Right kidney (tissue), 9 donors: ENCODE measurements at places on chromosomes 4 and X.

DNA sequence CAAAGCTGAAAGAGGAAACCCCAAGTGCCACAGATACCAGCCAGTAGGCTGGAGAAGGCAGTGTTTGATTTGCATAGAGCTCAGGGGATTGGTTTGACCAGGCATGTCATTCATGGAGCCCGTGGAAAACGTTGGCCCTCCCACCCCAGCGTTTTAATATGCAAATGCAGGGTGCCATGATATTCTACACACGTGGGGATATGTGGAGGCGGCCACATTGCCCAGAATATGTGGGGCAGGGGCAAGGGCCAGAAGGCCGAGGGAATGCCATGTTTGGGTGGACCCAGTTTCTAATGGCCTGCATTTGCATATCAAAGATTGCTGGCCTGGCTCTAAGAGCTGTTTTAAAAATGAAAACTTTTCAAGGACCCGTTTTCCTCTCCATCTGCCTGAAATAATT, 71.1 kb downstream of the MAP9 start:
- DNase-seq = no peak

GRCh38 chr4:7721984-7722551, 217.6 kb downstream of the AFAP1 start:
- no peak for DNase-seq

GRCh38 chr4:173301518-173302201, 32.5 kb downstream of the HMGB2 start:
- DNase-seq = peak; percentile 12

GRCh38 chr4:186936496-186937375, 213.1 kb upstream of the FAT1 start:
- DNase-seq = no peak

GRCh38 chrX:46913667-46914066, 1.4 kb downstream of the JADE3 start:
- DNase-seq = no peak

- no peak for DNase-seq
Observed at GRCh38 chr4:80875642-80876041, 154.9 kb upstream of the BMP3 start.

- DNase-seq = no peak
Observed at GRCh38 chrX:16639966-16640365, 10.0 kb upstream of the S100G start.

- DNase-seq = no peak
Observed at GRCh38 chr4:95610061-95610569, 61.3 kb upstream of the UNC5C start.

DNA sequence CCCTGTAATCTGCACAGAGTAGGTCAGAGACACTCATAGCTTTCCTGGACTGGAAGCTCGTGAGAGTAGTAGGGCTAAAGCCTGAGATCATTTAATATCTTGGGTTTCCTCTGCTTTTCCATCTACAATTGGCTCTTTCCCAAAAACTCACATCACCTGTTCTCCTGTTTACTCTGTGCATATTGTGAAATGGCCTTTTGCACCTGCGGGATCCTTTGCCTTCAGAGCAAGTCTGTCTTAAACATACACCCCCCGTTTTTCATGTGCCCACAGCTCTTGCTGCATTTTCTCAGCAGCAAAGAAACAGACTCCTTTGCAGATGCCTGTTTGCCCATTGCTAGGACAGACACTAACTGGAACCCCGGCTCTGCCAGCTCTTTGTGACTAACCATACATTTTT, 608.3 kb upstream of the PCDH10 start:
- no peak for DNase-seq

- no peak for DNase-seq
Observed at GRCh38 chr4:88223516-88223915, 60.8 kb downstream of the PPM1K start.

DNA sequence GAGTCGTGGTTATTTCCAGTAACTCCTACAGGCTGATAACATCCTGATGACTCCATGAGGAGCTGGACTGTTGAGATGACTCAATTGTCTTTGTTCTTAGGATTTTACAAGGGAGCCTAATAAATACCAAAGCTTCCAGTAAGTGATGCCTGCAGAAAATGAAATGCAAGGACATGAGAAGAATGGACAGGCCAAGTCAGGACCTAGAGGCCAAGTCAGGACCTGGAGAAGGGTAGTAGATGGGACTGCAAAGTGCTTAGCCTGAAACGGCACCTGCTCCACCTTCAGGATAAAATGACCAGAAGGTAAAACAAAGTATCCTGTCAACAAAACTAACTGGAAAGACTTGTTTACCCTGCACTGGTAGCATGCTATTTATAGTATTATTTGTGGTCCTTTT, 6.4 kb upstream of the SLC10A6 start:
- no peak for DNase-seq

DNA sequence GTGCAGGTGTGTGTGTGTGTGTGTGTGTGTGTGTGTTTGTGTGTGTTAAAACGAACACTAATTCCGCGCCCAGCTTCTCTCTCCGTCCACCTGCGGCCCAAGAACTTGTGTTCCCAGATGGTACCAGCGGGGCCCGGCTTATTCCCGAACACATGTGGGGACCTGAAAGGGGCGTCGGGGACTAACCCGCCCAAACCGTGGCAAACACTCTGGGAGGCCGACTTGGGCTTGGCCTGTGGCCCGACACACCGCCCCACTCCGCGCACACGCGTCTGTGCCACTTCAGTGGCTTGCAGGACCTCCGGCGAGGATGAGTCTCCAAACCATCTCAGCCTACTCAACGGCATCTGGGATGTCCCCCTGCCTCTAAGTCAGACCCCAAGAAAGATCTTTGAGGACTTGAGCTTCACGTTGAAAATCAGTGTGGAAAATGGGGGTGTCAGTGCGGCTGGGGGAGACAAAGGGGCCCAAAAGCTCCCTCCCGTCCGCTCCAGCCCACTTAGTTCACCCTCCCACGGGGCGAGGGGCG, 790 bp upstream of the HHIP start:
- peak; percentile 63 for DNase-seq
